ENCODE measurements at places on chromosomes 11 and 22. TPM values are rescaled to one million over a fixed set of nuclear protein-coding genes. Genes with fewer than 3 reads are reported as not detected.

The OR5M8 gene
- total RNA-seq: not detected

The ART1 gene
- not detected for total RNA-seq

The ENTHD1 gene
- 0.30 TPM for total RNA-seq

The KRTAP5-5 gene
- total RNA-seq: not detected

The ALDH3B2 gene
- total RNA-seq: not detected
